ENCODE measurements at places on chromosomes 3 and 15. TPM values are rescaled to one million over a fixed set of nuclear protein-coding genes. Genes with fewer than 3 reads are reported as not detected.

FOXL2 gene
- 0.14 TPM for total RNA-seq

TMEM207 gene
- total RNA-seq = not detected

TNFAIP8L3 gene
- 4.2 TPM for total RNA-seq

ZIC1 gene
- 0.06 TPM for total RNA-seq

LINGO1 gene
- 2.3 TPM for total RNA-seq

FGD5 gene
- total RNA-seq = 62.5 TPM

GOLGA6L9 gene
- total RNA-seq = 2.1 TPM

MYZAP gene
- 8.2 TPM for total RNA-seq

IGSF11 gene
- 5.3 TPM for total RNA-seq

RAB6B gene
- 8.4 TPM for total RNA-seq

SI gene
- total RNA-seq = 0.03 TPM
